GDM1 (cell line): ENCODE measurements at places on chromosomes 13 and 19.

GRCh38 chr19:8113017-8113416 lies 36.4 kb downstream of the FBN3 start:
- DNase-seq: no peak

DNA sequence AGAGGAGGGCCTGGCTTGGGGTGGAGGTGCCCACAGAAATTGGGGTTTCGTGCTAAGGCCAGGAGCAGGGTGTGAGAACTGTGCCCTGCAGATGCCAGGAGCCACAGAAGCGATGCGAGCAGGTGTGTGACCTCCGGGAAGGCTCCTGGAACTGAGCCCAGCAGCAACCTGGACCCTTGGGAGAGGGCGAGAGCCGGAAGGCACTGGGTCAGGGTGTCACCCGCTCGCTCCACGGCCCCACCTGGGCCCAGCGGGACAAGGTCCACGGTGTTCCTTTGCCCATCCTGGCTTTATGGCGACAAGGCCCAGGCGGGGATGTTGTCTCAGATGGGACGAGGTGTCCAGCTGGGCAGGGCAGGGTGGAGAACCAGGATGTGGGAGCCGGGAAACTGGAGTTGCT lies 4.2 kb downstream of the MISP start:
- no peak for DNase-seq

- DNase-seq: no peak
These were observed 84.8 kb downstream of the ING1 start for GRCh38 chr13:110798081-110798994.

DNA sequence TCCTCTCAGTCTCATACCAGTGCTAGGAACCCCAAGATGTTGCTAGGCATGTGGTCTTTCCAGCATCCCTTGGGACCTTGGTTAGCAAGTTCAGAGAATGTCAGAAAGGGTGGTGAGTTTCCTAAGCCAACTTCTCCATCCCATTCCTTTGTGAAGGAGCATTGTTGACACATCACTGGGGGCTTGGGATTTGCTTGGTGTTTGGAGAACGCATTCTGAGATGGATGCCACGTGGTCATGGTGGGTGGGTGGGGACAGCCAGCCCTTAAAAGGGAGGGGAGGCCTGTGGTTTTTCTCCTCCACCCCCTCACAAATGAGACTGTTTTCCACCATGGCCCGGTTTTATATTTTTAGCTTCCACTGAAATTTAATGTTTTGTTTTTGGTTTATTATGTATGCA lies 83.3 kb upstream of the ZNF536 start:
- no peak for DNase-seq

- DNase-seq: no peak
These were observed 7.5 kb upstream of the CEBPA start for GRCh38 chr19:33309826-33310225.

DNA sequence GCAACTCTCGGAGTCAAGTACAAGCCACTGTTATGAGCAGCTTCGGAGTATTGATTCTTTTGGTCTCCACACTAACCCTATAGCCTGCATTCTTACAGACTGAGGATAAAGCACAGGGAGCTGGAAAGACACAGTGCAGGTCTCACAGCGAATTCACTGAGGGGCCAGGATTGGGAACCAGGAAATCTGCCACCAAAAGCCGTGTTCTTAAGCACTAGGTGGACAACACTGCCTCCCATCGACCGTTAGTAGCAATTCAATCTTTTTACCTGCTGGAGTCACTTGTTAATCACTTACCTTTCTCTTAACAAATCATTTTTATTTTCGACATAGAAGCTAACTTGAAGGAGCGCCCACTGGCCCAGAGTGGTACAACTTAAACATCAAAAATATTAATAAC lies 6.3 kb downstream of the PMIS2 start:
- DNase-seq: peak; percentile 9

DNA sequence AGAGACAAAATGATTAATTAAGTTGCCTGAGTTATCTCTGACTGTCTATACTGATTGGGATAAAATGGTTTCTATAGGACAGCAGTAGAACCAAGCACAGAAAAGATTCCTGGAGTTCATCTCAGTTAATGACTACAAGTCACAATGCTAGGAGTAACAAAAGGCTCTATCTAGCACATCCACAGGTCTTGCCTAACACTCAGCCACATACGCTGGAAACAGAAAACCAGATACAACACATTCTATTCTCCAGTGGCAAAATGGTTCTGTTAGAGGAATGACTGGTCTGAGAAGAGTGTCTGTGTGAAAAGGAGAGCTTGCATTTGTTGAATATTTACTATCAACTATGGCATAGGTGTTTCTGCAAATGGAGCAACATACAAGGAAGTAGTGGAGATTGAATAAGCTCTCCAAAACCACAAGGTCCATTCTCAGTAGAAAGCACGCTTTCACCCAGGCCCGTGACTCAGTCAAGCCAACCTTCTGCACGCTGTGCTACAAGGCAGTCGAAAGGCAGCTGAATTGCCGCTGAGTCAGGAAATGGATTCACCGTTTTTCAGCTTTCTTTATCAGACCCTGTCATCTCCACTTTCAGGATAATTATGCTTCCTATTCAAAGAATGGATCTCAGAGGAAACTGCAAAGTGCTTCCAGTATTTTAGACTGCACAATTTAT lies 761.5 kb downstream of the EFNB2 start:
- DNase-seq: no peak

DNA sequence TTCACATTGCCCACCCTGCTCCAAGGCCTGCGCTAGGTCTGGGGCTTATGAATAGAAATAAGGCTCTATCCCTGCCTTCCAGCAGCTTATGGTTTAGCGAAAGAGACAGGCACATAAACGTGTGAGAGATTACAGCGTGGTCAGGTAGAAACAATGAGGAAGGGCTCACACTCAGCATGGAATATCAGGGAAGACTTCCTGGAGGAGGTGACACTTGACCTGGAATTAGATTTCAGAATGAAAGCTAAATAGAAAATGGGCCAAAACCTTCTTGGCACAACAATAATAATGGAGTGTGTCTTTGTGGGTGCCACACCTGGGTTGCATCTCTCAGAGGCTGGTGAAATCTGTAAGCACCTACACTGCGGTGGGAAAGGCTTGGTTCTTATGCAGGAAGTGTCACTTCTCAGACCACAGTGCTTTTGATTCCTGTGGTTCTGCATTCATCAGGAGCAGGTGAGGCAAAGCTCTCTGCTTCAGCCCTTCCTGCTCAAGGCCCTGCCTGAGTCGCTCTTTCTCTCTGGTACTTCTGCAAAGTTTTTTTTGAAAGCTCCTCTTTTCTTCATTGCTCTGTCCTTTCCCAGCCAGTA lies 430.3 kb downstream of the ZNF536 start:
- DNase-seq: no peak

GRCh38 chr13:40974460-40975407 lies 44.4 kb downstream of the ELF1 start:
- peak; percentile 60 for DNase-seq

DNA sequence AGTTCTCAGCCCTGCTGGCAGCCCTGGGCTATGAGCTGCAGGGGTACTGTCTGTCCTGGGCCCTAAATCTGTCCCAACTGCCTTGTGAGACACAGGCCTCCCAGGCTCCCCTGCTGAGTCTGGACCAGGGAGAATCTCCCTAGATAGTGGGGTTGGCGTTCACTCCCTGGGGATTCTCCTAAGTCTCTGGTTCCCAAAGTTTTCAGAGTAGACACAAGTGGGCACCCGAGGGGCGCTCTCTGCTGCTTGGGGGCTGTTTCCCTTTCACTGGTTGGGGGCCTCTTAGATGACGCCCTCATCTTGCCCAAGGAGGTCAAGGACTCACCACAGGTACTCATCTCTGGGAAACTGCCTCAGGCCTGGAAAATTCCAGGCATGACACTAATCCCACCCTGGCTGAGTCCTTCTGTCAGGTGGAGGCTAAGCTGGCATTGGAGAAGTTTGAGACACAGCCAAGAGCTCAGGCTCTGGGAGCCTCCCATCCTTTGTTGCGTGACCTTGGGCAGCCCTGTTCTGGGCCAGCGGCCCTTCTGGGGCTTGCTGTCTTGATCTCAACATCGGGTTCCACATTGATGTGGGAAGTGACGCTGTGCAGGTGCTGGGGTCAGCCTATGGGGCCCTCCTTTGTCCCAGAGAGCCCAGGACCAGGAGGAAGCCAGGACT lies 3.9 kb downstream of the RPL18A start:
- no peak for DNase-seq

DNA sequence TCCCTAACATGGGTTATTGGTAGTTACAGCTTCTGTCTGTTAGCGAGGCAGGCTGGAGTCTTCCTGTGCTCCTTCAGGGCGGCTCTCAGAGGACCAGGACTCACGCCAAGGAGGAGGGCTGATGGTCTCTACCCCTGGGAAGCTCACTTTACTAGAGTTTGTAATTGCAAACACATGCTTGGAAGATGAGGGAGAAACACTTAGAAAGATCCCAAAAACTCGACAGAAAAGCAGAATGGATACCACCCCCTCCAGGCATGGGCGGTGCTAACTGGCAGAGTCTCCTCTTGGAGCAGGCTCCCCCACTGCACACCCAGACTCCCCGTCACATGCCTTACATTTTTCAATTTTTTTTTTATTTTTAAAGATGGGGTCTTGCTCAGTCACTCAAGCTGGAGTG lies 62.0 kb downstream of the PARP4 start:
- no peak for DNase-seq

DNA sequence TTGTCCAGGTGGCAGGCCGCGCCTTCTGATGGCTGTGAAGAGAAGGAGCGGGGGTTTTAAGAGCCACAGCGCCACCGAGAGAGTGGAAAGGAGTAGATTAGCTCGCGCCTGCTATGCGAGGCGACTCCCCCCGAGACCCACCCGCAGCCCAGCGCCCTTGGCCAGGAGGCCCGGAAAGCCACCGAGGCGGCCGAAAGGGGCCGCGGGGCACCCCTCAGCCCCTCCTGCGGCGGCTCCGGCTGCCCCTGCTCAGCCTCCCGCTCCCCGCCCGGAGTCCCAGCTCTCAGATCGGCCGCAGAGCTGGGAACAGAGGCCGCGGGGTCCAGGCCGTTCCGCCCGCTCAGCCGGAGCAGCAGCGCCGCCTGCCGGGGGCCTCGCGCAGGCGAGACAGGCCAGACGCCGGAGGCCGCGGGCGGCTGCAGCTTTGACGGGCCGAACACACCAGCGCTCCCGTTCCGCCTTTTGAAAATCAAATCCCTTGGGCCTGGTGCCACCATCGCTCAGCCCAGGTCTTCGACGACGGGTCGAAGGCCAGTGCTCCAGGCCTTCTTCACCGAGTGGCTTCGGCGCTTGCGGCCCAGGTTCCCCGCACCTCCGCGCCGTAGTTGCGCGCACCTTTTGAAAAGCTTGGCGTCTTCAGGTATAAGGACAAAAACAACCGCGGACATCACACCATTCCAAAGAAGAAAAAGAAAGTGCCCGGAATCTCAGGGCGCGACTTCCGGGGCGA lies 15.3 kb downstream of the CDX2 start:
- peak; percentile 75 for DNase-seq

- DNase-seq: no peak
These were observed 4.5 kb downstream of the KCNN4 start for GRCh38 chr19:43776286-43776685.

DNA sequence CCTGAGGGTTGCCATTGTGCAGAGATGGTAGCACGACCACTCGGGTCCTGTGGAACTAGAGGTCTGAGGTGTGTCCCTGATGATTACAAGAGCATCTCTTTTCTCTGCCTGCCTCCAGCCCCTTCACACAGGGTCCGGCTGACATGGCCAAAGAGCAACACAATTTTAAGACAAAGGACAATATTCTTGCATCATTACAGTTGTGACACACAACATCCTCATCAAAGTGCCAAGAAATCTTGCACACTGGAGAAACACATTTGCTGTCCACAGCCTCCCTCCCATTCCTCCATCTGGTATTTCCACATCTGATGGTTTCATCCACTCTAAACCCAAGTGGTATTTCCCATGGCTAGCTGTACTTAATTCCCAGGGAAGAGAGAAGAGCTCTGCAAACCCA lies 12.8 kb downstream of the COL4A1 start:
- DNase-seq: no peak

DNA sequence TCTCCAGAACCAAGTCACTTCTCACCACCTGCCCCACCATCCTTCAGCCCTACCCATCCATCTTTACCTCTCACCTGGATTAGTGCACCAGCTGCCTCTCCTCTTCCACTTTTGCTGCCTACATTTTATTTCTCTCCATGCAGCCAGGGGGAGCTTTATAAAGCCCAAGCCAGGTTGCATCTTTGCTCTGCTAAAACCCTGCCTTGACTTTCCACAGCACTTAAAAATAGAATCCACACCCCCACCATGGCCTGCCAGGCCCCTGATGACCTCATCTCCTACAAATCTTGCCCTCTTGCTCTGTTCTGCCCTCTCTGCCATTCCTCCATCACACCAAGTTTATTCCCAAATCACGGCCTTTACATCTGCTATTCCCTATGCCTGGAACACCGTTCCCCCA lies 1.8 kb downstream of the HOOK2 start:
- no peak for DNase-seq

GRCh38 chr13:53237696-53238095 lies 209.1 kb downstream of the OLFM4 start:
- no peak for DNase-seq

DNA sequence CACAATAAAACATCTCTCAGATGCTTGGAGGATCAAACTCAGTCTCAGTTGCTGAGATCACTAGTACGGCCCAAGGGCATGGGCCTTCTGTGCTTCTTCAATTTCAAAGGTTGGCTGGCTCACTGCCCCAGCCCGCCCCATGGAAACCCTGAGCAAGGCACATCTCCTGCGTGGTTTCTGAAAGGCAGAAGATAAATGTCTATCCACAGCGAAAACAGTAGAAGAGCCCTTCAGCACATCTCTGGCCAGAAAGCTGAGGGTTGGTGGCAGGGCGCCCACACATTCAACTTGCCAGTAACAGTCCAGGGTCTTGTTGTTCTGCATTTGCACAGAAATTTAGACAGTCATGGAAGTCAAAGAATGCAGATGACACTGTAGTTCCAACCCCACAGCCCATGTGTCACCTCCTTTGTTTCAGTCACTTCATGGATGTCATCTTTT lies 24.0 kb upstream of the KATNAL1 start:
- no peak for DNase-seq

GRCh38 chr13:70415136-70415535 lies 306.9 kb upstream of the KLHL1 start:
- DNase-seq: no peak

DNA sequence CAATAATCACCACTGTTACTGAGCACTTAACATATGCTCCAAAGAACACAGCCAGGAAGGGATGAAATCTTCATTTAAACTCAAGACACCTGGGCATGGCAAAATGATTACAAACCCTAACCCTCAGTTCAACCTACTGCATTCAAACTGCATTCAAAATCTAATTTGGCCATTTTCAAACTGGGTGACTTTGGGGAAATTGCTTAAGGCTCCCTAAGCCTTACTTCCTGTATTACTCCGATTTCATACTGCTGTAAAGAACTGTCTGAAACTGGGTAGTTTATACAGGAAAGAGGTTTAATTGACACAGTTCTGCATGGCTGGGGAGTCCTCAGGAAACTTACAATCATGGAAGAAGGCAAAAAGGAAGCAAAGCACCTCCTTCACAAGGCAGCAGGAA lies 50.4 kb downstream of the CBY2 start:
- no peak for DNase-seq

GRCh38 chr13:113920606-113921286 lies 53.1 kb downstream of the C13orf46 start:
- DNase-seq: no peak
